ENCODE measurements at places on chromosomes 13 and 19.

GRCh38 chr13:32019612-32020233 is 11.9 kb upstream of the FRY start:
- DNase-seq = no peak

DNA sequence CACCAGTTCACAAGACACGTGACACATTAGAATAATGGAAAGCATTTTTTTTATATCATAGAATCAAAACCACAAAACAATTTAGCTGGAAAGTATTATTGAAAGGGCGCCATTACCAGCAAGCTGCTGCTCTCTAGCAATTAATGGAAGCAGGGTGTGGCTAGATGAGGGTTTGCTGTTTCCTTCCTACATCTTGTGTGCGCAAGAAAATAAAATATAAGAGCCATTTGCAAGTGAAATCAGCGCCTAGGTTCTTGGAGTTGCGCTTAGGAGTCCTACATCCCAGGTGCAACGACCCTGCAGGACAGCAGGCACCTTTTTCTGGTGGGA is 140.9 kb downstream of the ZNF536 start:
- DNase-seq = no peak

GRCh38 chr13:87837946-87838345 is 166.8 kb downstream of the SLITRK5 start:
- no peak for DNase-seq

DNA sequence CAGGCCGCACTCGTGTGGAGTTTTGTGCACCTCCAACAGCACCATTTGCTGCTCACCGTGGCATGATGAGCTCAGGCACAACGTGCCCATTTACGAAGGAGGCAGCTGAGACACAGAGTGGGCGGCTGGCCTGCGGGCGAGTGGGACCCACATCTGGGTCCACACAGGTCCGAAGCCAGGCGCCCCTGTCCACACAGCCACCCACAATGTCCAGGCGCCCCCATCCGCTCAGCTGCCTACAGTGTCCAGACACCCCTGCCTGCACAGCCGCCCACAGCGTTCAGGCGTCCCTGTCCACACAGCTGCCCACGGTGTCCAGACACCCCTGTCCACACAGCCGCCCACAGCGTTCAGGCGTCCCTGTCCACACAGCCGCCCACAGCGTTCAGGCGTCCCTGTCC is 42.5 kb upstream of the F7 start:
- DNase-seq = no peak
